ENCODE measurements at places on chromosomes 5 and 9. TPM values are rescaled to one million over a fixed set of nuclear protein-coding genes. Genes with fewer than 3 reads are reported as not detected.

UAP1L1 gene
- total RNA-seq, result 12.6 TPM

LCN12 gene
- 3.6 TPM for total RNA-seq

OR1Q1 gene
- not detected for total RNA-seq

TCERG1 gene
- 15.5 TPM for total RNA-seq

CCNO gene
- total RNA-seq, result not detected

All from left ventricle myocardium superior (tissue), 1 donor.